HuH-7 (cell line): ENCODE measurements at places on chromosomes 5 and 9.

DNA sequence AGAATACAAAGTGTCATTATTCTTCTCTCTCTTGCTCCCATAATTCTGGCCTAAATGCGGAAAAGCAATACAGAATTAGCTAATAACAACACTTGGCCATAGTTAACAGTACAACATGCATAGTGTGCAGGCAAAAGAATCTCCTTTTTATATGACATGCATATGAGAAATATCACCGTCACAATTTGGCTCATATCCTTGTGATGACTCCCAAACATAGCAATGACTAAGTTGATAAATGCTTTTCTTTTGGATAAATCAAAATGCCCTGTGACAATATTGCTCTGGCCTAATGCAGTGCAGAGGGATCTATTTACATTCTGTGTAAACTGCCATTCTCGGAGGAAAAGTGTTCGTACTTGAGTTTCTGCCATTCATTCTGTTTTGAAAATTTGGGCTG lies 121.9 kb upstream of the GHR start:
- DNase-seq: no peak

- DNase-seq: no peak
Observed at GRCh38 chr9:9901624-9902023, 711.2 kb downstream of the PTPRD start.

GRCh38 chr9:127187231-127187956 lies 65.0 kb upstream of the ANGPTL2 start:
- DNase-seq: peak; percentile 46

- DNase-seq: peak; percentile 36
Observed at GRCh38 chr5:115770466-115770865, 46.0 kb downstream of the CDO1 start.

- DNase-seq: no peak
Observed at GRCh38 chr9:6711403-6711802, 46.4 kb upstream of the KDM4C start.

GRCh38 chr9:81549500-81550206 lies 139.7 kb downstream of the TLE1 start:
- DNase-seq: peak; percentile 33
